ENCODE measurements at places on chromosomes 5 and 9. TPM values are rescaled to one million over a fixed set of nuclear protein-coding genes. Genes with fewer than 3 reads are reported as not detected.

GRCh38 chr9:131335368-131335755 lies 45.8 kb downstream of the PLPP7 start:
- no peak overlapping the region for H3K4me3 ChIP-seq
- DNase-seq = no peak
- no peaks in the 10 kb centered on the region for H3K36me3 ChIP-seq
- no peak overlapping the region for H3K27ac ChIP-seq

RMRP gene
- total RNA-seq = 17,503 TPM

DNA sequence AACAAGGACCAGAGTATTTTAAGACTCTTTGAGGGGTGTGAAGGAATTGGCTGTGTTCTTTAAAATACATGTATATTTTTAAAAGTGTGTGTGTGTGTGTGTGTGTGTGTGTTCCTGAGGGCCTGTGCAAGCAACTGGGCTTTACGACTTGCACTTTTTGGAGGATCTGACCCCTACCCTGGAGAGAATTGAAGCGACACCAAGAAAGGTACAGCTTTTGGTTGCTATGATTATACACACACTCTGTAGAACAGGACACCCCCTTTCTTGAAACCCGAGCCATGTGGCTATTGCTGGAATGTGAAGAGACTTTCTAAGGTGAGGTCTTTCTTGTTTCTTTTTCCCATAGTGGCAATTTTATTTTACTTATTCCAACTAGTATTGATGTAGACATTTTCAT lies 988 bp downstream of the SHISAL2B start:
- H3K27ac ChIP-seq = no peak overlapping the region
- no peak overlapping the region for H3K4me3 ChIP-seq
- peaks cover 16% of the 10 kb centered on the region for H3K27me3 ChIP-seq

- no peaks in the 10 kb centered on the region for H3K4me1 ChIP-seq
- no peak for DNase-seq
- no peaks in the 10 kb centered on the region for H3K36me3 ChIP-seq
- no peak overlapping the region for H3K4me3 ChIP-seq
Measured at GRCh38 chr5:81349161-81349560, 44.8 kb downstream of the ACOT12 start.

PLCXD3 gene
- total RNA-seq = not detected

- H3K36me3 ChIP-seq = no peaks in the 10 kb centered on the region
- no peaks in the 10 kb centered on the region for H3K4me1 ChIP-seq
- no peak overlapping the region for H3K27ac ChIP-seq
- H3K27me3 ChIP-seq = no peaks in the 10 kb centered on the region
- H3K4me3 ChIP-seq = no peak overlapping the region
- no peak for DNase-seq
Measured at GRCh38 chr5:9497347-9497746, 48.5 kb downstream of the SEMA5A start.

C5orf58 gene
- not detected for total RNA-seq

DNA sequence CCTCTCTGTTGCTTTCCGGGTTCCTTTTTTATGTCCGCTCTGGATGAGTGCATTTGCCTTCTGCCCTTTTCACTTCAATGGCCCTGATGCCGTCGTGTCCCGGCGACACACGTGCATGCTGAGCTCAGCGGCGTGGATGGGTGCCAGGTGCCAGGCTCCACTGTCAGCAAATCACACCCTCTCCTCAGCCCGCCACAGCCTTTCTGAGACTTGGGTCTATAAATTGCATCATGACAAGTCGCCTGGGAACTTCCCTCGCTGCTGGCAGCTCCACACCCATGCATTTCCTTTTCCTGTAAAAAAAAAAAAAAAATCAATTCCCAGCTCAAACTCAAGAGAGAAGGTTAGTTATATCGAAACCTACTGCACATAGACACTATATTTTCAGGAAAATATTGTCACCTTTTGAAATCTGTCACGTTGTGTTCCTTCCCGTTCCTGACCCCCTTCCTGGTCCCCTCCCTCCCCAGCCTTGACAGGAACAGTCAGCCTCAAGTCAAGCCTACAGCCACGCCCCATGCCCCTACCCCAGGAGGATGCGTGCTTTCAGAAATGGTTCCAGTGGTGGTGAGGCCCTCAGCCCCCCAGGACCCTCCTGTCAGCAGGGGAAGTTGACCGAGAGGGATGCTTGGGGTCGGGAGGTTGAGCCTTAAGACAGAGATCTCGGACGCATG lies 110.3 kb upstream of the PTCH1 start:
- no peak overlapping the region for H3K27ac ChIP-seq
- H3K36me3 ChIP-seq = no peaks in the 10 kb centered on the region
- H3K27me3 ChIP-seq = no peaks in the 10 kb centered on the region
- no peak for DNase-seq
- H3K4me1 ChIP-seq = no peaks in the 10 kb centered on the region
- H3K4me3 ChIP-seq = no peak overlapping the region
